CD4-positive, CD25-positive, alpha-beta regulatory T cell (primary cell): ENCODE measurements at places on chromosomes 2 and 18. TPM values are rescaled to one million over a fixed set of nuclear protein-coding genes. Genes with fewer than 3 reads are reported as not detected.

DNA sequence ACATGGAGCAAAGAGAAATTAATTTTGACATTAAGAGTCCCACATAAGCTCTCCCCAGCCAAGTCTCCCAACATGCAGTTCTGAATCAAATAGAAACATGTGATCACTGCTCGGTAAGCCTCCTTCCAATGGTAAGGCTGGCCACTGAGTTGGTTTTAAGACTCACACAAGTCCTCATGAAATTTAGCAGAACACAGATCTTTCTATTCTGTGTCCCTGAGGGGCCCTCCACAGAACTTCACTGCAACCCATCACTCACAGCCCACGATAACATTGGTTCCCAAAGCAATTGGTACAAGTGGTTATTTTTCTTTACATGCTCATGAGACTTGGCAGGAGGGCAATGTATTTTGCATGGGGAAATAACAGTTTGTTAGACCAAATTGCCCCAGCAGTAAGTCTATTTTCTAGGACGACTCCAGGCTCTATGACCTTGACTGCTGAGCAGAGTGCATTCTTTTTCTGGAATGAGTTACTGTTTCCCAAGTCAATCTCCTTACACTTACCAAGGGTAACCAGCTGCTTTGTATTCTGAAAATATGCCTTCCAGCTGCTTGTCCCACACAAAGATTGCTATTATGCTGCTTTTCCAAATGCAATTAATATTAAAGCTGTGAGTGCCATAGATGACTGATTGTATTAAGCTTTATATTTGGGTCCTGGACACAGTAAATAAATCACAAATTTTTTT is 142.3 kb upstream of the TANK start:
- no peak for DNase-seq
- H3K4me3 ChIP-seq, result no peak overlapping the region
- no peaks in the 10 kb centered on the region for H3K4me1 ChIP-seq

GRCh38 chr2:210481601-210482175 is 5.1 kb upstream of the LANCL1 start:
- H3K27me3 ChIP-seq, result no peaks in the 10 kb centered on the region
- no peak for DNase-seq
- no peak overlapping the region for H3K4me3 ChIP-seq

DNA sequence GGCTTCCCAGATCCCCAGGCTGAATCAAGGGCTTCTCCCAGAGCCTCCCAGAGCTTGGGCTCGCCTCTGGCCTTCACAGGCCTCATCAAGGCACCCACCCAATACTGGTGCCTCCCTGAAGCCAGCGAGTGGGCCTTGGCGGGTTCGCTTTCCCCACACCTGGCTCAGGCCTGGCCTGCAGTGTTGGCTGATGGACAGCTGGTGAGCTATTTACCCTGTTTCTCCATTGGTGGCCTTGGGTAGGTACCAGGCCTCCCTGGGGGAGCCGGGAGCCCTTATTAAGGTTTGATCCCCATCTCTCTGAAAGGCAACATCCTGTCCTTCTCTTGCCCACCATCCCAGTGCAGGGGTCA is 18.2 kb upstream of the DUSP2 start:
- no peaks in the 10 kb centered on the region for H3K36me3 ChIP-seq
- H3K4me3 ChIP-seq, result no peak overlapping the region
- peaks cover 51% of the 10 kb centered on the region for H3K4me1 ChIP-seq
- no peaks in the 10 kb centered on the region for H3K27me3 ChIP-seq

DNA sequence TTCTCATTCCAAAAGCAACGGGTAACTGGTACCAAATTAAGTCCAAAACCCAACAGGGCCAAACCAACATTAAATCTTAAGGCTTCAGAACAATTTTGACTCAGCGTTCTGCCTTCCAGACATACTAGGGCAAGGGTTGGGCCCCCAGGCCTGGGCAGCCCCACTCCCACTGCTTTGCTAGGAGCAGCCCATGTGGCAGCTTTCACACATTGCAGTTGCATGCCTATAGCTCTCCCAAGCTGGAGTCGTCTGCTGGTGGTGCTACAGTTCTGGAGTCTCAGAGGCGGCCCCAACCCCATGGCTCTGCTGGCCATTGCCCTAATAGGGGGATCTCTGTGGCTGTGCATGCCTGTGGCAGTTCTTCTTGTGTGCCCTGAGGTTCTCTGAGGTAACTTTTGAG is 37.6 kb upstream of the CD226 start:
- peaks cover 3% of the 10 kb centered on the region for H3K36me3 ChIP-seq
- DNase-seq, result no peak
- H3K27me3 ChIP-seq, result no peaks in the 10 kb centered on the region
- H3K27ac ChIP-seq, result no peak overlapping the region
- no peaks in the 10 kb centered on the region for H3K4me1 ChIP-seq

Gene CSRNP3
- not detected for total RNA-seq

- no peaks in the 10 kb centered on the region for H3K4me1 ChIP-seq
- peaks cover 80% of the 10 kb centered on the region for H3K36me3 ChIP-seq
Observed at GRCh38 chr2:232789082-232789481, 12.7 kb upstream of the KCNJ13 start.

Gene OTX1
- not detected for total RNA-seq

Gene CD8B2
- not detected for total RNA-seq

GRCh38 chr2:8003462-8004075 is 678.3 kb upstream of the ID2 start:
- DNase-seq, result no peak
- no peak overlapping the region for H3K27ac ChIP-seq
- no peaks in the 10 kb centered on the region for H3K27me3 ChIP-seq
- no peak overlapping the region for H3K4me3 ChIP-seq

- DNase-seq, result no peak
- H3K27me3 ChIP-seq, result no peaks in the 10 kb centered on the region
- no peak overlapping the region for H3K4me3 ChIP-seq
- no peaks in the 10 kb centered on the region for H3K4me1 ChIP-seq
- H3K27ac ChIP-seq, result no peak overlapping the region
- H3K36me3 ChIP-seq, result no peaks in the 10 kb centered on the region
Observed at GRCh38 chr2:238994876-238995275, 147.0 kb downstream of the TWIST2 start.

DNA sequence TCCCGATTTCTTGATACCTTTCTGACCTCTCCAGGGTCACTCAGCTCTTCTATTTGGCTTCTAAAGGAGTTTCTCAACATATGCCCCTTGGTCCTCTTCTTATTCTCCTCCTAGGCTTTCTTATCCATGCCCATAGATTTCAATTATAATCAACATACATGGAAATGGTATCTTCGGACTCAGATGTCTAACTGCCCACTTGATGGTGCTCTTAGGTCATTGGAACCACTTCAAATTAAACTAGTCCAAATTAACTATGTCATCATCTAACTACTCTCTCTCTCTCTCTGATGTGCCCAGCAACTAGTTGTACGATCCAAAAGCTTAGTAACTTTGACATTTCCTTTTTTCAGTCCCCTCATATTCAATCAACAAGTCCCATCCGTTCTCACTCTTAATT is 43.2 kb upstream of the GPR75 start:
- H3K4me1 ChIP-seq, result no peaks in the 10 kb centered on the region
- no peaks in the 10 kb centered on the region for H3K27me3 ChIP-seq
- H3K36me3 ChIP-seq, result peaks cover 92% of the 10 kb centered on the region
- H3K27ac ChIP-seq, result no peak overlapping the region
- no peak for DNase-seq
- H3K4me3 ChIP-seq, result no peak overlapping the region

Gene SULT6B1
- total RNA-seq, result not detected

Gene CTAGE1
- not detected for total RNA-seq

DNA sequence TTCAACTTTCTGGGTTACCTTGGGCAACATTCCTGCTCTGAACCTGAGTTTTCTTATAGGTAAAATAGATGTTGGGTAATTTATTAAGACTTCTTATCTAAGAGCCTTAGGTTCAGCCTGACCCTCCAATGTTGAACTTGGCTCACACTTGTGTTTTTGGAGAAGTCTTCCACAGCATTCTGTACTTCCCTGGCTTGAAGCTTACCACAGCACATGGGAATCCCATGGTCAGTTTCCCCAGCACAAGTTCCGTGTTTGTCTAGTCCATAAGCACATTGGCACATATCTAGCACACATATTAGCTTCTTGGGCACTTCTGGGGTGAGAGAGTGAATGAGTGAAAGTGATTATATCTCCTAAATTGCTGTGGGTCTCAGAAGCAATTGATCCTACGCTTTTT is 782.5 kb upstream of the HS6ST1 start:
- no peak overlapping the region for H3K27ac ChIP-seq
- no peaks in the 10 kb centered on the region for H3K36me3 ChIP-seq
- H3K4me3 ChIP-seq, result no peak overlapping the region
- no peaks in the 10 kb centered on the region for H3K27me3 ChIP-seq

Gene UGT1A1
- total RNA-seq, result not detected

DNA sequence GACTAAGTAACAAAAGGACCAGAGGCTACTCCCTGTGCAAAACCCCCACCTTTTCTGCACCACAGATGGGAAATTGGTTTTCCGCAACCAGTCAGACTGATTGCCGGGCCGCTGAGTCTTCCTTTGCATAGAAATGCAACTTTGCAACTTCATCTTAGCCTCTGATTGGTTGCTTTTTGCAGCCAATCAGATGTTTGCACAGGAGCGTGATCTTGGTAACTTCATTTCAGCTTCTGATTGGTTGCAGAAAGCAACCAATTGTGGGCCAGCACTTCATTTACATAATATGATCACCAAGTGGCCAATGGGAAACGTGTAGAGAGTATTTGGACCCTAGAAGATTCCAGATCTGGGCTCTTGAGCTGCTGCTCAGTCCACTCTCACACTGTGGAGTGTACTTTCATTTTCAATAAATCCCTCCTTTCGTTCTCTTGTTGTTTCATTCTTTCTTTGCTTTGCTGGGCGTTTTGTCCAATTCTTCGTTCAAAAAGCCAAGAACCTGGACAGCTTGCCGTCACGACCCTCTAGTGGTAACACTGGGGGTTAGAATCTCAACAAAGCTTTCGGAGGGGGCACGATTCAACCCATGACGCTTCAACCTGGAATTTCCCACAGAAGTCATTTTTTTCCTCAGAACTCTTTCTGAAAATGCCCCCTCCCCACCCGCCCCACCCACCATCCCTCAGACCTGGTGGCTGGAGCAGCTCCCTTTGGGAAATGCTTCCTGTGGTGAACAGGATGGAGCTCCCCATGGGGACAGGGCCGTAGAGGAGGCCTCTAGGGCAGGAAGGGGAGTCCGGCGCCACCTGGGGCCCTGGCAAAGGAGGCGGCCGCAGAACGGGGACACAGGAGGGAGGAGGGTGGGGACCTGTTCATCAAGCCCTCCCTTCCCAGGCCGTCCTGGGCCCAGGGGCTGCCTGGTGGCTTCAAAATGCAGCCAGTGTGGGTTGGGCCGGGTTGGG is 31.8 kb upstream of the KCNF1 start:
- DNase-seq, result no peak
- H3K27ac ChIP-seq, result no peak overlapping the region
- H3K4me1 ChIP-seq, result no peaks in the 10 kb centered on the region
- peaks cover 4% of the 10 kb centered on the region for H3K27me3 ChIP-seq
- H3K4me3 ChIP-seq, result no peak overlapping the region

DNA sequence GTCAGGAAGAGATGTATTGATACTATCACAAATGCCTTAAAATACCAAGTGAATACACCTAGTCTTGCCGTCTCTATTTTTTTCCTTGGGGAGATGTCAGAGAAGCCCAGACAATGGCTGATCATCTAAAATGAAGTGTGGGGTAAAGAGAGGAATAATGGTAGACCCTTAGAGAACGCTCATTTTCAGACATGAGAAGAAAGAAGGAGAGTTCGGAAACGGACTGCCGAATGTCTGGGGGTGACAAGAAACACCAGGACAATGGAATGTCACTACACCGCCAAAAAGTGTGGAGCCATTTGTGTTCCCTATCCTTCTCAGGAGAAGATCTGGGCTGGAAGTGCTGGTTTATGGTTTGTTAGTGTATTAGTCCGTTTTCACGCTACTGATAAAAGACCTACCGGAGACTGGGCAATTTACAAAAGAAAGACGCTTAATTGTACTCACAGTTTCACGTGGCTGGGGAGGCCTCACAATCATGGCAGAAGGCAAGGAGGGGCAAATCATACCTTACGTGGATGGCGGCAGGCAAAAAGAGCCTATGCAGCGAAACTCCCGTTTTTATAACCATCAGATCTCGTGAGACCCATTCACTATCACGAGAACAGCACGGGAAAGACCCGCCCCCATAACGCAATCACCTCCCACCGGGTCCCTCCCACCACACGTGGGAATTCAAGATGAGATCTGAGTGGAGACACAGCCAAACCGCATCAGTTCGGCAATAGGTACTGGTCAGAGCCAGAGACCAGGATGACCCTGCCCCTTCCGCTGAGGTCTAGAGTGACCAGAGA is 743.7 kb downstream of the GALR1 start:
- H3K27ac ChIP-seq, result no peak overlapping the region
- DNase-seq, result no peak
- H3K27me3 ChIP-seq, result no peaks in the 10 kb centered on the region
- H3K36me3 ChIP-seq, result no peaks in the 10 kb centered on the region
- no peaks in the 10 kb centered on the region for H3K4me1 ChIP-seq

GRCh38 chr2:233708942-233709341 is 3.8 kb upstream of the UGT1A5 start:
- H3K27me3 ChIP-seq, result peaks cover 9% of the 10 kb centered on the region
- no peak overlapping the region for H3K27ac ChIP-seq
- H3K36me3 ChIP-seq, result no peaks in the 10 kb centered on the region
- DNase-seq, result no peak
- H3K4me1 ChIP-seq, result no peaks in the 10 kb centered on the region

DNA sequence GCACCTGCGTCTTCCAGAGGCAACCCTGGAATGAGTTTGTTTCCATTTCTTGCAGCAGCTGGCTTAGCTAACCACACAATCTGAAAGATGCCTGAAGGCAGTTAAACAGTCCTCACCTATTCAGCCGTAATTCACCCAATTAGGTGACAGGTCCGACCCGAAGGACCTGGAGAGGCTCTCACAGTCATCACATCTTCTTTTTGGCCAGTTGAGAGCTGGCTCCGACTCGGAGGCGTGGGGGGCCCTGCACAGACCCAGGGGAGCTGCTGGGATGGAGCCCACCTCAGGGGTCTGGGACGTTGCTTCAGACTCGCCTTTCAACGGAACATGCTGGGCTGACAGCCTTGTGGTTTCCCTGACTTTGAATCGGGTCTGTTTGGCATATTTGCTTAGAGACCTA is 187.3 kb downstream of the RTP5 start:
- H3K27me3 ChIP-seq, result peaks cover 3% of the 10 kb centered on the region
- no peak overlapping the region for H3K27ac ChIP-seq
- H3K4me3 ChIP-seq, result no peak overlapping the region
- no peak for DNase-seq

GRCh38 chr2:8276026-8276425 is 405.8 kb upstream of the ID2 start:
- H3K27me3 ChIP-seq, result no peaks in the 10 kb centered on the region
- no peaks in the 10 kb centered on the region for H3K36me3 ChIP-seq
- no peak overlapping the region for H3K4me3 ChIP-seq

Gene NAT8
- total RNA-seq, result not detected

Gene ALKAL2
- not detected for total RNA-seq

GRCh38 chr2:74291218-74291544 is 52.0 kb downstream of the SLC4A5 start:
- no peak for DNase-seq
- peak overlapping the region; percentile 44 for H3K4me3 ChIP-seq
- peak overlapping the region; percentile 73 for H3K27ac ChIP-seq
- no peaks in the 10 kb centered on the region for H3K36me3 ChIP-seq
- no peaks in the 10 kb centered on the region for H3K27me3 ChIP-seq
